Stimulated activated CD4-positive, alpha-beta T cell treated with anti-CD3 and anti-CD28 coated beads, Interleukin-12 subunit alpha, Interleukin-12 subunit beta, amount 100 ng/mL, for 24 hours (primary cell): ENCODE measurements at places on chromosomes 11 and 22.
A peak's percentile ranks its signal among the peaks of the same experiment; 100 is the strongest.

DNA sequence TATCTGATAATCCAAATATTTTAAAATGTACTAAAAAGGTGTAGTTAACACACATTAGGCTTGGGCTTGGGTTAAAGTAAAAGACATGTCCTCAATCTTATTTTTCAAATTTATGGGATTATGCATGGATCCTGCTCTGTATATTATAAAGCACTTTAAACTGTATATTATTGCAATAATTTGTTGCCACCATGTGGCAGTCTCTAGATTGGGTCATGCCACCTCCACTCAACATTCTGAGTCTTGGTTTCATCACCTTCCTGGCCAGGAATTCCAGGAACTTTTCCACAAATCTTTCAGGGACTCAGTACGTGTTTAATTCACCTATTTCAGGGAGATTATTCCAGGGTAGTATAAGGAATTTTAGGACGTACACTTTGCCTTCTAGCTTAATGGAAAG is 695.5 kb downstream of the FAM181B start:
- no peak for DNase-seq

GRCh38 chr22:47588578-47588960 is 826.1 kb downstream of the TBC1D22A start:
- no peak for DNase-seq

GRCh38 chr11:126007238-126007637 is 55.4 kb downstream of the CDON start:
- DNase-seq = no peak

DNA sequence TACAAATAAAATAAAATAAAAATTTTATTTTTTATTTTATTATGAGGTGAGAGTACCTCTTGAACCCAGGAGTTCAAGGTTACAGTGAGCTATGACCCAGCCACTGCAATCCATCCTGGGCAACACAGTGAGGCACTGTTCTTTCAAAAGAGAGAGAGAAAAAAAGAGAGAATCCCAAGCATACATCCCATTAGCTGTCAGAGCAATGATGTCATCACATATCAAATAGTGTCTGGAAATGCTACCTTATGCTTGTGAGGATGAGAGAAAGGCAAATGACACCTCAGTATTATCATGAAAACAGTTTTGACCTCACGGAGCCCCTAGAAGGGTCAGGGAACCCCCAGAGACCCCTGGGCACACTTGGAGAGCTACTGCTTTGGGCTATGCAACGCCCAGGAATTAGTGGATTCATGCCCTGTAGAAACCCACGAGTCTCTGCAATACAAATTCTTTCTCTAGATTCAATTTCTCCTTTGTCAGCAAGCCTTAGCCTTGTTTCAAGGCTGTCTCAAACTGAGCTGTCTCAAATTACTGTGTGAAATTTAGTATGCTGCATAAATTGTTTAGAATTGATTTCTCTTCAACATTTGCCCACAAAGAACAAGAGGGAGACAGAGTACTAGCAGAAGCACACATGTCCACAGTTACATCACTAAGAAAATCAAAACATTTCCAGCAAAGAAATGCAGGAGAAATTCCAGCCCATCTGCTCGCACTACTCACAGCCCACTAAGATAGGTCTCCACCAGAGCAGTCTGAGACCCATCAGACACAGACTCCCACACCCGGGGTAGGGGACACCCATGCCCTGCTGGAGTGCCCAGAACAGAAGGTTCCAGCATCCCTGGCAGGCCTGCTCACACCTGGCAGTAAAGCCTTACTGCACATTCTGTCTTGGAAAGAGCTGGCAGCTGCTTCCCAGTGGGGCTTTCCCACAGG is 18.1 kb downstream of the DGCR2 start:
- DNase-seq = no peak

DNA sequence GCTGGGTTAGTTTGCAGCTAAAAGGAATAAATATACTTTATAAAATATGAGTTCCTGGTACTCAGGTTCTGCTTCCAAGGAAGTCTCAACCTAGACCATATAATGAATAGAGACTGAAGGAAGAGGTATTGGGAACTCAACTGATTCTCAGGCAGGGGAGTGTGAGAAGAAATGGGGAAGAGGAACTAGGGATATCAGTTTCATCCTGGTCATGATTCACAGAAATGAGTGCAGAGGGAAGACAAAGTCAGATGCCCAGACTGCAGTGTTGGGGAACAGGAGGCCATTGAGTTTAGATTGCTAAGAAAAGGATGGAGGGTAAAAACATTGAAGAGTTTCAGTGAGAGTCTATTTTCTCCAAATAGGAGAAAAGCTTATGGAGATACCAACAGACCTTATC is 28.8 kb downstream of the PLAAT5 start:
- no peak for DNase-seq

- DNase-seq = no peak
Observed at GRCh38 chr11:8577791-8578581, 16.0 kb downstream of the STK33 start.

DNA sequence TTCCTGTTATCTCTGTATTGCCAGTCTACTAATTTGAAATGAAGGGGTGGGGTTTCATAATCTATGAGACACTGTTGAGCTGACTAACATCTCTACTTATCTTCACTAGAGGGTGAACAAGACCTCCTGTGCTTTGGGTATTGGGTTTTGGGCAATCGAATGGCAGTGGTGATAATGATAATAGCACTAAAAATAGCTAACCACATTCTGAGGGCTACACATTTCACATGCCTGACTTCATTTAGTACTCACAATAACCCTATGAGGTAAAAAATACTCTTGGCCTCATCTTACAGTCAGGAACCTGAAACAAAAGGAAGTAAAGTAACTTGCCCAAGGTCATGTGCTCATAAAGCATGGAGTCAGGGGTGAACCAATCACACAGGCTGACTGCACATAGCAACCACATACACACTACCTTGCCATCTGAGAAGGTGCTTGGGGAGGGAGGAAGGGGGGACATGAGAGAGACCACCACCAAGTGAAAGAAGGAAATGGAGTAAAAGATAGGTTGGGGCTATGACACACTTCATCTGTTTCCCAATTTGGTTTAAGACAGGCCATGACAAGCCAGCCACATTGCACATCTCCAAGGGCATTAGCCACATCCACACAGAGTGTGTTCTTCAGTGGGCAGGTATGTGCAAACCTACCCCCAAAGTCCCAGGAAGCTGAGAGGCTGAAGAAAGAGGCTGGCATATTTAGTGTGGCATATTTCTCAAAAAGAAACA is 387.6 kb upstream of the DDI1 start:
- no peak for DNase-seq

DNA sequence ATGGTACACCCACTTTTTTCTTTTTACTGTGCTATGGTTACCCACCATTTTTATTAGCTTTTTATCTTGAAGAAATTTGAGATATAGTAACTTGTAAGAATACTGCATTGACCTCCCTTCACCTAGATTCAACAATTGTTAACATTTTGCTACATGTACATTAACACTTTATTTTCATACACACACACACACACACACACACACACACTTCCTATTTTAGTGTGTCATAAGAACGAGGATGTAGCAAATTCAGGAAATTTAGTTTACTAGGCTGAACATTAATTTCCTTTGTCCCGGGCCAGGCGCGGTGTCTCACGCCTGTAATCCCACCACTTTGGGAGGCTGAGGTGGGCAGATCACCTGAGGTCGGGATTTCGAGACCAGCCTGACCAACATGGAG is 1.1 kb upstream of the ATP6V1E1 start:
- DNase-seq = no peak

GRCh38 chr22:31087744-31088215 is 6.7 kb downstream of the SMTN start:
- DNase-seq = no peak

GRCh38 chr11:117492578-117493251 is 165.1 kb downstream of the CEP164 start:
- no peak for DNase-seq

- no peak for DNase-seq
Observed at GRCh38 chr11:101987370-101987769, 59.9 kb upstream of the CFAP300 start.

DNA sequence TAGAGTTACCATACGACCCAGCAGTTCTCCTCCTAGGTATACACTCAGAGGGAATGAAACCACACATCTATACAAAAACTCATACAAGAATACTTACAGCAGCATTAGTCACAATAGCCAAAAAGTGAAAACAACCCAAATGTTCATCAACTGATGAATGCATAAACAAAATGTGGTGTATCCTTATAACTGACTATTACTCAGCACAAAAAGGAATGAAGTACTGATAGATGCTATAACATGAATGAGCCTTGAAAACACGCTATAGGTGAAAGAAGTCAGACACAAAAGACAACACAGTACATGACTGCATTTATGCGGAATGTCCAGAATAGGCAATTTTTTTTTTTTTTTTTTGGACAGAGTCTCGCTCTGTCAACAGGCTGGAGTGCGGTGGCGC is 23.1 kb downstream of the NCAPD3 start:
- no peak for DNase-seq

GRCh38 chr11:77726524-77726923 is 88.9 kb upstream of the CLNS1A start:
- DNase-seq = no peak

- no peak for DNase-seq
Observed at GRCh38 chr11:46951864-46952263, 15.3 kb downstream of the CSTPP1 start.

- no peak for DNase-seq
Observed at GRCh38 chr11:18324381-18324780, 2.0 kb downstream of the GTF2H1 start.

DNA sequence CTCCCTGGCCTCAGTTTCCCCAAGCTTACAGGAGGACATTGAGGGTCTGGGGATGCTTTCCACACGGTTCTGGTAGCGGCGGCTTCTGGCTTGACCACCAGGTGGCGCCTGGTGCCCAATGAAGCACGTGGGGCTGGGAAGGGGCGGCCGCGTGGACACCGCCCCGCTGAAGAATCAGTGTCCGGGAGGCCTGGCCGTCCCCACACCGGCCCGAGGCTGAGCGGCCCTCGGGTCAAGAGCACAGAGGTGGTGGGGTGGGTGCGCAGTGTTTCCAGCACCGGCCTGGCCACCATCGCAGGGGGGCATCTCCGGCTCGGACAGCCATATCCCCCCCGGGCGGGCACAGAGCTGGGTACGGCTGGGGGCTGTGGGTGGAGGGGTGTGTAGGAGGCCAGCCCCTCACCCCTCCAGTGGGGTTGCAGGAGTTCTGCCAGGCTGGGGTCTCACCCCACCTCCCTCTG is 27.8 kb upstream of the PPARA start:
- DNase-seq = peak; percentile 74

- peak; percentile 58 for DNase-seq
Observed at GRCh38 chr11:17063171-17064002, 14.1 kb downstream of the RPS13 start.

DNA sequence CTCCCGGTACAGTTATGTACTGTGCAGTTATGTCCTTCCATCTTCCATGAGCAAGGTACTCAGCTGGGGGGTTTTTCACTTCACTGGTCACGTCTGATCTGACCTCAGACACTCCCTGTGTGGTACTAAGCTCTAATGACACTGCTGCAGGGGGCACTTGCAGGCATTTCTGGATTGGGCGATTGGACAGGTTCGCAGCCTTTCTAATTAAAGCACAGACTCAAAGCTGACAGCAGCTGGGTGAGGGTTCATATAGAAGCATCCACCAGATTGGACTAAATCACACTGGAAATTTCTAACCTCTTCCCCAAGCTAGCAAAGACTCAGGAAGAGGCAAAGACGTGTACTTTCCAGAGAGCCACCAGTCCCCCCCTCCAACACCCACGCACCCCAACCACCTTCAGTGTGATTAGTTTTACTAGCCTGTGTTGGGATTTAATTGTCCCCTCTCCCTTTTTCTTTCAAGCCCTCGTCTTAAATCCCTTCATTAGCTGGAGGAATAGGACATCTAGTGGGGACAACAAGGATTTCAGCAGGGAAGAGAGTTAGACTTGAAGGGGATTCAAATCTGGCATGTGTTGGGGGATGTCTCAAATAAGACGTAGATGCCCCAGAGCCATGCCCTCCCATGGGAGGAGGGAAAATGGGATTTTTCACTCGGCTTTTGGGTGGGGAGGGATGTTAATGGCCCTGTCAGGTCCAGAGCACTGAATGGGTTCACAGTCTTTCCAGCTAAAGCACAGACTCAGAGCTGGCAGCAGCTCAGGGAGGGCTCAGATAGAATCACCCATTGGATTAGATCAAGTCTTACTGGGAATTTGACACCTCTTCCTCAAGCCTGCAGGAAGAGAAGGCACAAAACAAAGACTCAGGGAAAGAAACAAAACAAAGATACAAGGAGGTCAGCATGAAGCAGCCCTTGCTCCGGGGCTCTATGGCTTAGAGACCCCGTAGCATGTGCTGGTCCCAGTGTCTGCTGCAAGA is 10.9 kb downstream of the INS start:
- no peak for DNase-seq

- DNase-seq = no peak
Observed at GRCh38 chr11:95684701-95685100, 104.9 kb downstream of the FAM76B start.

DNA sequence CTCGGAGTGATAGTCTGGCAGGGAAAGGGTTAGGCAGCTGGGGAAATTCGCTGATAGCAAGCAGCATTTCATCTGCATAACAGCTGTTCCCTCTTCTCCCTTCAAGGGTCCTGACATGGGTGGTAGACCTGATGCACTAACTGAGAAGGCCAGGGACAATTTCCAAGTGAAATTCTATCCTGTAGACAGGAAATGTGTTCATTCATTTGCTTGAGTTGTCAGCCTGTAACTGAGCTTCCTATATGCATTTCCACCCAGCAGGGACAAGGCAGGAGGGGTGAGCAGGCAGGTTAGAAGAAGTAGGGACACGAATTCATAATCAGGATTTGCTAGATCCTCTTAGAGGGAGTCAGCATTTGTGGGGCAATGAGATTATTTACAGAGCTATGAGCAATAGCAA is 154.3 kb upstream of the NCAM1 start:
- DNase-seq = no peak

DNA sequence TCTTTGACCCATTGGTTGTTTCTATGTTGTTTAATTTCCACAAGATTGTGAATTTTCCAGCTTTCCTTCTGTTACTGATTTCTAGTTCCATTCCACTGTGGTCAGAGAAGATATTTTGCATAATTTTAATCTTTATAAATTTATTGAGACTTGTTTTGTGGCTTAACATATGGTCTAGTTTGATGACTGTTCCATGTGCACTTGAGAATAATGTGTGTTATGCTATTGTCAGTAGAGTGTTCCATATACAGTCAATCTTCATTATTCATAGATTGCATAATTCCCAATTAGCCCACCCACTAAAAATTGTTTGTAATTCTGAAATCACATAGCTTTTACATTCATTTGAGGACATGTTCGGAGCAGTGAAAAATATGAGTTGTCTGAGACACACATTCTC is 346.1 kb upstream of the DDI1 start:
- DNase-seq = no peak
